ENCODE measurements at places on chromosomes 1 and 21.

DNA sequence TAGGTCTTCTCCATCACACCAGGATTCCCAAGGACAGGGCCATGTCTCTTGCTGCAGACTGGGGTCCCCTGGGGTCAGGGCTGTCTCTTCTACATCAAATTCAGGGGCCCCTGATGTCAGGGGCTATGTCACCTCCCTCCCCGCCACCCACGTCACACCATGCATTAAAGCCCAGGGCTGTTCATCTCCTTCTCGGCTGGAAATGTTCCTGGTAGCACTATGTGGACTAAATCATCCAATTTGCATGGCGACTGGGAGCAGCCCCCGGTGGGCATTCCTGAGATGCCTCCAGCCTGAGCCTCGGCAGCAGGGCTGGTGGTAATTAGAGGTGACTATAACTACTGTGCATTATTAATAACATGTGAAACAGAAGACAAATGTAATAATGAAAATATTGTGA, 151.7 kb upstream of the HMGB4 start:
- DNase-seq = no peak

DNA sequence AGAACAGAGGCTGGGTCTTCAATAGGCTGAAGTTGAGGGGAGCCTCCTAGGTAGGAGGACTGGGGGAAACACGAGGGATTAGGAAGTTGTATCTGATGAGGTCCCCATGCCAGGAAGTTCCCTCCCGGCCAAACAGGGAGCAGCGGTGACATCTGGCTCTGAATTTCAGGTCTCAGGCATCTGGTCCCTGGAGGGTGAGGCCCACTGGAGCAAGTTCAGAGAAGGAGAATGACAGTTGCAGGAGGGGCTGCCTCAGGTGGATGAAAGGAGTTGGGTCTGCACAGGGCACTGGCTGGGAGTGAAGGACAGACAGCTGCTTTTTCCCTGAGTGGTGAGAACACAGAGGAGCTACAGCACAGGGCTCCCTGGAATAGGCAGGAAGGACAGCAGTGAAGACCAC, 9.1 kb downstream of the TMEM9 start:
- DNase-seq = no peak

GRCh38 chr1:119686661-119687060, 25.1 kb upstream of the PHGDH start:
- DNase-seq = peak; percentile 88

DNA sequence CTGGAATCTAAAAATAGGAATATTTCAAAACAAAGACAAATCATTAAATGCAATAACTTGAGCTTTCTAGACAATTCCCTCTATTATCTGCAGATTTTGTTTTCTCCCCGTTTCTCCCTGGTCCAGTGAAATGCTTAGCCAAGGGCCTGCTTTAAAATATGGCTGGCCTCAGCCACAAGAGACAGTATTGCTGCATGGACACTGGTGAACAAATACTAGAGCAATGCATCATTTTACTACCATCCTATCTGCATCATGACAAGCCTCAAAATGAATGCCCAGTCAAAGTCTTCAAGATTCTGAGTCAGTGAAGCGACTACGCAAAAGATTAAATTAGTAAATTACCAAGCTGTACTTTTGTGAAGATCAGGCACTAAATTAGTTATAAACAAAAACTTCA, 80.5 kb downstream of the ENAH start:
- DNase-seq = no peak

DNA sequence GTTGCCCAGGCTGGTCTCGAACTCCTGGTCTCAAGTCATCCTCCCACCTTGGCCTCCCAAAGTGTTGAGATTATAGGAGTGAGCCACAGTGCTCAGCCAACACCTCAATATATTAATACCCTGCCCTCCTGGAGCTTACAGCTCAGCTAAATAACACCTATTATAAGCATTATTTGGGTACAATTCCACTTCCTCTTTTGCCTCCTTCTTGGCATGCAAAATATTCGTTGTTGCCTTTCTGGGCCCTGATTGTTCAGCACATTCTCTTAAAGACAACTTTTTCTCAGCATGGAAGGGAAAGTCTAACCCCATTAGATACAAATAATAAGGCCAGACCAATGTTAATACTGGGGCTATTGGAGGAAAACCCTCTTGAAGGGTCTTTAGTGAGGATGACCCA, 2.8 kb downstream of the PAQR7 start:
- no peak for DNase-seq

GRCh38 chr1:25583519-25584370, 32.8 kb upstream of the MAN1C1 start:
- DNase-seq = no peak

DNA sequence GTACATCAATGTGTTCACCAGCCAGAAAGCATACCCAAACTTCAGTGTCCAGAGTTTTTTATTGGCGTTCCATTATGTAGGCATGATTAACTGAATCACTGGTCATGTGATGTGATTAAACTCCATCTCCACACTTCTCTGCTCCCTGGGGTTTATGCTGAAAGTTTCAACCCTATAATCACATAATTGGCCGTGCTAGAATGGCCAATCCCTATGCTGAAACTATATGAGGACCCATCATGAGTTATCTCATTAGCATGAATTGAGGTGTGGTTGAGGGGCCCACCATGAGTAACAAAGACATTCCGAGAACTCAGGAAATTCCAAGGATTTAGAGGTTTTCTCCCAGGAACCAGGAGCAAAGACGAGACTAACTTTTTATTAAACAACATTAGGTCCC, 31.8 kb upstream of the FBXO28 start:
- DNase-seq = no peak

DNA sequence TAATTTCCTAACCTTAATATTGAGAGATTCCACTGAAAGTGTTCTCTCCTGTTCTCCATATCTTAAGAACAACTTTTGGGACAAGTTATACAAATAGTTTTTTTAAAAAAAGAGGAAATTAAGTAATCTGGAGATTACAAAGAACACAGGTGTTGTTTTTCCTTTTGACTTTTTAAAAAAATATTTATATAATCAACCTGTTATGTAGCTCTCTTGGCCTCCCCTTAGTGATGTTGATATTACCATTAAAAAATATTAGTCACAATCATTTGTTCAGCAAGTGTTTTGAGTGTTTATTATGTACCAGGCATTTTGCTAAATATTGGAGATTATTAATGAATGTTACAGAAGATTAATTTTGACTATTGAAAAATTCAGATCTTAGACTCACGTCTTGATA, 8.1 kb downstream of the MAN1A2 start:
- DNase-seq = no peak

DNA sequence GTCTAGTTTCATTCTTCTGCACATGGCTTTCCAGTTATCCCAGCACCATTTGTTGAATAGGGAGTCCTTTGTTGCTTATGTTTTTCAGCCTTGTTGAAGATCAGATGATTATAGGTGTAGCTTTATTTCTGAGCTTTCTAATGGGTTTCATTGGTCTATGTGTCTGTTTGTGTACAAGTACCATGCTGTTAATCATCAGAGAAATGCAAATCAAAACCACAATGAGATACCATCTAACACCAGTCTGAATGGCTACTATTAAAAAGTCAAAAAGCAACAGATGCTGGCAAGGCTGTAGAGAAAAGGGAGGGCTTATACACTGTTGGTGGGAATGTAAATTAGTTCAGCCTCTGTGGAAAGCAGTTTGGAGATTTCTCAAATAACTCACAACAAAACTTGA, 321.5 kb upstream of the PTBP2 start:
- DNase-seq = no peak

- no peak for DNase-seq
Observed at GRCh38 chr1:8423692-8424538, 106.0 kb downstream of the SLC45A1 start.

GRCh38 chr1:9426291-9426711, 113.0 kb upstream of the SLC25A33 start:
- DNase-seq = no peak

DNA sequence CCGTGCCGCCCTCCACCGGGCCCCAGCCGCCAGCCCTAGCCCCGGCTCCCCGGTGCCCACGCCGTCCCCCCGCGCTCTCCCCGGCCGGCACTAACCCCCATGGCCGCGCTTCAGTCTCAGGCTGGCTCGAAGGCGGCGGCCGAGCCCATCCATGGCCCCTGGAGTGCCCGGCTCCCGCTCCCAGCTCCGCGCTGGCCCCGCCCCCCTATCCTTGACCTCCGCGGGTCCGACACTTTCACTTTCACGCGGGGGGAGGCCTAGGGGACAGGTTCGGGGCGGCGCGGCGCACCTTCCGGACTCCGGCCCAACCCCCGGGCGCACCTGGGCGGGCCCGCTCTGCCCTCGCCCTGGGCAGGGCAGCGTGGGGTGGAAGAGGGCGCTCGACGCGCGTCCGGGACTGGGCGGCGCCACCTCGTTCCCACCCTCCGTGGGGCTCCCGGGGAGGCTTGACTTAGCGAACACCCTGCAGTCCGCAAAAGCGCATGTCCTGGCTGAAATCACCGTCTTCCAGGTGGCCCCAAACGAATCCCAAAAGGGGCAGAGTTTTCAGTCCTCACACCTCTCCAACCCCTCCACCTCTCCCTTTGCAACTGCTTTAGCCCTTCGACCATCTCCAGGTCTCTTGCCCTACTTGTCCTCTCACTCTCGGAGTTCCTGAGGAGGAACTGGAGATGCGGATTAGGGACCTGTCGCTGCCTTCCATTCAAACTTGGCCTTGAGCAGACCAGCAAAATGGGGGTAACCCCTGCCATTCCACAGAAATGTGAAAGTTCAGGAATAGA, 3.9 kb upstream of the DENND2D start:
- peak; percentile 55 for DNase-seq

- DNase-seq = no peak
Observed at GRCh38 chr21:27759091-27759659, 792.3 kb upstream of the ADAMTS5 start.

DNA sequence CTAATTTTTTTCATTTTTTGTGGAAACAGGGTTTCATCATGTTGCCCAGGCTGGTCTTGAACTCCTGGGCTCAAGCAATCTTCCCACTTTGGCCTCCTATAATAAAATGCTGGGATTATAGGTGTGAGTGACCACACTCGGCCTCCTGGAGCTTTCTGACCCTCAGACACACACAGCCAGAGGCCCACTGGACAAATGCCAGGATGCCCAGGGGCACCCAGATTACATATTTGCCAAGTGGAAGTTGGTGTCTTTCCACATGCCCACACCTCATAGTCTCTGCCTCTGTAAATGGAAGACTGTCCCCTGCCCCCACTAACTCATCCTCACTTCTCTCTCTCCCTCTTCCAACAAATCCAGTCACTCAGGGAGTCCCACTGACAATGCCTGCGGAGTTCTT, 63.4 kb upstream of the LRP8 start:
- no peak for DNase-seq

DNA sequence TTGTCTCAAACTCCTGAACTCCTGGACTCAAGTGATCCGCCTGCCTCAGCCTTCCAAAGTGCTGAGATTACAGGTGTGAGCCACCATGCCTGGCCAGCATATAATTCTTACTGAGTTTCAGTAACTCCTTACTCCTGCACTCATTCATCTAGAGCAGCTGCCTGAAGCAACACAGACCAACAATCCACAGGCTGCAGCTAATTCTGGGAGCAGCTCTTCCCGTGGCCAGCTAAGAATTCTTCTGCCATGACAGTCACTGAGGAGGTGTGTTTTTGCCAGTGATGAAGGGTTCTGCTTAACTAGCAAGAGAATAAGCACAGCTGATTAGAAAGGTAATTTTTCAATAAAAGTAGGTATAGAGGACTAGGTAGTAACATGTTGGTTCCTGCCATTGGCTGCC, 5.4 kb downstream of the VTCN1 start:
- DNase-seq = no peak

- no peak for DNase-seq
Observed at GRCh38 chr1:199279872-199280645, 641.2 kb downstream of the PTPRC start.

GRCh38 chr1:61692155-61692800, 32.7 kb downstream of the TM2D1 start:
- DNase-seq = peak; percentile 13

- DNase-seq = no peak
Observed at GRCh38 chr1:9731051-9731537, 79.6 kb downstream of the PIK3CD start.

DNA sequence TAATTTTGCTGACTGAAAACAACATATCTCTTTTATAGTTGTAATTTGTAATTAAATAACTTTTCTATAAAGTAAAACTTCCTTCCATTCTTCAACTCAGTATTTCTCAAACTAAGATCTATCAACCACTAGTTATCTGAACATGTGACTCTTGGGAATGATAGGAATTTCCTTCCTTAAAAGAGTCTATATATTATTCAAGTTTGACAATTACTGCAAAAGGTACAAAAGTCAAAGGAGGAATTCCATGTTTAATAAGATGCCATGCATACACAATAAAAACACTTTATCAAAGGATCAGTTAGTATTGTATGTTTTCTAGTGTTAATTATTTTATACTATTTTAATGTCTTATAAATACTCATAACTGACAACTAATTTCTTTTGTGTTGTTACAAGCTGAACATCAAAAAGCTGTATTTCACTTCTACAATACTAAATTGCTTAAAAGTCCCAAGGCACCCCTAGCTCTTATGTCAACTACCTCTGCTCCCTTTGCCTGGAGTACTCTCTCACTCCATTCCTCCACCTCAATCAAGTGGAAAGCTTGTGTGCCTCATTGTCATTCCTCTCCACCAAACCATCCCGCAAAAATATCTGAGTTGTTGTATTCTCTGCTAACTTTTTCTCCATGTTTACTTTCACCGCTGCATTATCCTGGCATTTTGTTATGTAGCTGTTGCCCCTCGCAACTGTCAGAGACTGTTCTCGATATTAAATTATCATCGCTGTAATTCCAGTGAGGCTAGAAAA, 67.9 kb downstream of the SLC44A5 start:
- no peak for DNase-seq

GRCh38 chr21:25428537-25428936, 178.7 kb downstream of the MRPL39 start:
- no peak for DNase-seq

GRCh38 chr1:214983126-214983869, 99.2 kb upstream of the KCNK2 start:
- DNase-seq = no peak

DNA sequence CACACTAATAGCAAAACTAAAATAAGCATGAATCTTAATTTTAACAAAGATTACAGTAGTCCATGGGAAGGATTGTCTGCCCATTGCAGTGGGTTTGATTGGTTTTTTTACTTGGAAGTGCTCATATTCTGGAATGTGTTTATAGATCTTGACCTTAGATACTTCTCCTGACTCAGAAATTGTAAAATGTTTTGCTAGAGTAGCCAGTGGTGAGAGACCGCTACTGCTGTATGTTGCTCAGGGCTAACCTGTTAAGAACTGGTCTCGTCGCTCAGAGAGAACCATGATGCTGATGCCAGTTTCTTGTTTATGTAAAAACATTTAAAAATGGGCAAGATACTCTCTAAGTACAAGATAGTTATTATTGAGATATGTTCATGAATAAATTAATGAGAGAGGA, 99.9 kb downstream of the ROR1 start:
- DNase-seq = no peak

- DNase-seq = peak; percentile 42
Observed at GRCh38 chr1:23809751-23810171, 9.2 kb upstream of the GALE start.

GRCh38 chr1:12130466-12131130, 36.2 kb upstream of the TNFRSF1B start:
- DNase-seq = no peak

GRCh38 chr1:59556398-59556797, 258.4 kb upstream of the HOOK1 start:
- no peak for DNase-seq

- DNase-seq = no peak
Observed at GRCh38 chr1:111786669-111787207, 31.0 kb downstream of the DDX20 start.

GRCh38 chr1:145956781-145957442, 905 bp downstream of the LIX1L start:
- DNase-seq = no peak

- no peak for DNase-seq
Observed at GRCh38 chr1:156571261-156571852, 1.0 kb downstream of the IQGAP3 start.
